ENCODE measurements at places on chromosomes 1 and 21.

- DNase-seq: peak; percentile 33
Measured at GRCh38 chr1:11664336-11665065, 501 bp downstream of the FBXO6 start.

DNA sequence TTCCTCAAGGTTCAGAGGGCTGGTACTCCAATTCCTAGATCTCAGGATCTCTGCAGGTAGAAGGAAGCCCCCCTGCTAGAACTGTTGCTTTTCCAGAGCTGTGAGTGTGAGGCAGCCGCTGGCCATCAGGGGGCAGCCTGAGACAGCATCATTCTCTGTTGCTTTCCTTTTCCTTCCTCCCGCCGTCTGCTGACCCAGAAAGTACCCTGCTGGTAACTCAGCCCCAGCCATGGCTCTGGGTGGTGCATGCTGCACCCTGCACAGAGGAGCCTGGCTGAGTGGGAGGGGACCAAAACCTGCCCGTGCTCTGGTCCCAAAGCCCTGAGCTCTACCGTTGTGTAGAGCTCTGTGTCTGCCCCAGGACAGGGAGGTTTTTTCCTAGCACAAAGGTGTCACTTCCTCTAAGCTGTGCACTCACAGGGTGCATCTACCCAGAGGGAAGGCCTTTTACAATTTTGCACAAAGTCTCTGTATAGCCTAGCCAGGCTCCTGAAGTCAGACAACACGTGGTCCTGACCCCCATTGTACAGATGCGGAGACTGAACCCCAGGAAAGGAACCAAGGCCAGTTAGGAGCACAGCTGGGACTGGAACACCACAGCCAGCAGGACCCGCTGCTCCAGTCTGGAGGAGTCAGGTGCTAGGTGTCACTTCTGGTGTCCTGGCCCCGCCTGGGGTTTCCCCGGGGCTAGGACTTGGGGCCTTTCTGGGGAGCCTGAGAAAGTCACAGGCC lies 5.6 kb upstream of the FAM131C start:
- peak; percentile 78 for DNase-seq

DNA sequence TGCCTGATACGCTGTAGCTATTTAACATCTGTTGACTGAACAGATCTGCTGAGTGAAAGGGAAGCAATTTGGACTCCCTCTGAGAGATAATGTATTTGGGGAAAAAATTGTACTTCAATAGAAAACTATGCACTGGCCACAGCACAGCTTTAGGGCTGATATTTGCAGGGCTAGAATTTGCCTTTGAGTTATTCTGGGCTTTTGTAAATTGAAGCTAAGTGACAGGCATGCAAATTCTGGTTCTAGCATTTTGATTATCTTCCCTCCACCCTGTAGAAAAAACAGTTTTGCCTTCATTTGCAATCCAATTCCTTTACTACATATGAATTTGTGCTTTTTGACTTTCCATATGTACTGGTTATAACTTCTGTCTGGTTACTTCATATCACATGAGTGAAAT lies 7.9 kb downstream of the KYAT3 start:
- DNase-seq: no peak

DNA sequence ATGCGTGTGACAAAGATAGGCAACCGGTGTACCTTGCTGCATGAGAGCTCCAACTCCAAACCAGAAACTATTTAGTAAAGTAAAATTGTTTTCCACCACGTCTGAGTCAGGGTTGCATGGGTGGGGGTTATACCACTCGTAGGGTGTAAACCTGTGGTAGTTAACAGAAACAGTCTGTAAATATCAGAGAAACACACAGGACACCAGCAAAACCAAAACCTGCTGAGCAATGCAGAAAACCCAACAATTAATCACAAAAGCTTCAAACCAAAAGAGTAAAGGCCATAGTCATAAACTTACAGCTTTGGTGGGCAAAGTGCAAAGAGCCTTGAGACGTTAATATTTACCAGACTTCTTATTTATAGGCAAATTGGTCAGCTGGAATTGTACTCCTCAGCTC lies 282.7 kb downstream of the BACH1 start:
- peak; percentile 29 for DNase-seq

GRCh38 chr21:26185021-26185420 lies 14.5 kb upstream of the APP start:
- DNase-seq: no peak

- peak; percentile 8 for DNase-seq
Measured at GRCh38 chr1:26210147-26210870, 19.9 kb downstream of the CATSPER4 start.

GRCh38 chr1:247118946-247119446 lies 14.8 kb upstream of the ZNF669 start:
- DNase-seq: no peak

DNA sequence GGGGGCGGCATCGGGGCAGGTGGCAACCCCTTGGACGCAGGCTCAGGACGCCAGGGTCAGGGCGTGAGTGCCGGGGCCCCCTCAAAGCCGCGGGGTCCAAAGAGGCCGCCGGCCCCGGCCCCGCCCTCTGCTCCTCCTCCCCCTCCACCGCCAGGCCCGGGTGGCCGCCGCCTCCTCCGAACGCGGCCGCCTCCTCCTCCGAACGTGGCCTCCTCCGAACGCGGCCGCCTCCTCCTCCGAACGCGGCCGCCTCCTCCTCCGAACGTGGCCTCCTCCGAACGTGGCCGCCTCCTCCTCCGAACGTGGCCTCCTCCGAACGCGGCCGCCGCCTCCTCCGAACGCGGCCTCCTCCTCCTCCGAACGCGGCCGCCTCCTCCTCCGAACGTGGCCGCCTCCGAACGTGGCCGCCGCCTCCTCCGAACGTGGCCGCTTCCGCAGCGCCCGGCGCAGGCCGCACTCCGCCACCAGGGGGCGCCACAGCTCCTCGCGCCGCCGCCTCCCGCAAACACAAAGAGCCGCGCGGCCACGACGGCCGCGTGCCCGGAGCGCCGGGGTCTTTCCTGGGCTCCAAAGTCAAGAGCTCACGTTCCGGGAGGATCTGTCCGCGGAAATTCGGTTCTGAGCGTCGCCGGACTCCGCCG lies 19.3 kb upstream of the SAMD11 start:
- peak; percentile 84 for DNase-seq

DNA sequence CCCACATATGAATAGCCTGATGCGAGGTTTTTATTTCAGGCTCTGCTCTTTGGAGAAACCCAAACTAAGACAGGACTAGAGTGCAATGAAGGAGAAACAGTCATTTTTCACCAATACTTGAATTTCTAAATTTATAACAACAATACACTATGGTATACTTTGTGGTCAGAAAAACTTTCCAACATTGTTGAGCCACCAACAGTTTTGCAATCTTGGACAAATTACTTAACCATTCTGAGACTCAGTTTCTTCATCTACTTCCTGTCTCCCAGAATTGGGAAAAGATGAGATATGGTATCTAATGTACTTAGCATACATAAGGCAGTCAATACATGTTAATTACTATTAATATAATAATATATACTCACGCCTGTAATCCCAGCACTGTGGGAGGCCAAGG lies 519.8 kb upstream of the PLXNA2 start:
- no peak for DNase-seq

DNA sequence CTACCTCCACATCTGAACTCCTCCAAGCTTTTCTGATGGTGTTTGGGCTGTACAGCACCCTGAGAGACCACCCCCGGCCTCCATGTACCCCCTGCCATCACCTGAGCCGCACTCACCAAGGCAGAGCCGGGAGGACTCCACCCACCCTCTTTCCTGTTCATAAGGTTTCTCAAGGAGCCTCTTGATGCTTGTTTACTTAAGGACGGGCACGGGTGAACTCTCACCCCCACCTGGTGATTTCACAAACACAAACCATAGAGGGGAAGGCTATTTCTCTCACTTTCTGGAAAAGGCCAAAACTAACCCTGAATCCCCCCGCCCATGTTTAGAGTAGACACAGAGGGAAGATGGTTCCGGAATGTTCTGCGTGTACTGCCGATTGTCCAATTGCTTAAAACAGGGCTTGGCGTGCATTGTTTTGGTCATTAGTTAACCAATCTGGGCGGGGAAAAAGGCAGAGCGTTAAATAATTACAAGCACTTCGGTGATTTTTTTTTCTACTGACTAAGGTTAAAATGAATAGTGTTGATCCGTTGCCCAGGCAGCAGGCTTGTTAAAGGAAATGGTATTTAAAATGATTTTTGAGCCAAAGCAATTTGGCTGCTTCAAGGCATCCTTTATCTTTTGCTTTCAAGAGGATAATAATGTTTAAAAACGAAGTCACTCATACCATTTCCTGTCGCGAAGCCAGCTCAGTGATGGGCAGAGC lies 279.8 kb upstream of the VAMP3 start:
- peak; percentile 30 for DNase-seq

DNA sequence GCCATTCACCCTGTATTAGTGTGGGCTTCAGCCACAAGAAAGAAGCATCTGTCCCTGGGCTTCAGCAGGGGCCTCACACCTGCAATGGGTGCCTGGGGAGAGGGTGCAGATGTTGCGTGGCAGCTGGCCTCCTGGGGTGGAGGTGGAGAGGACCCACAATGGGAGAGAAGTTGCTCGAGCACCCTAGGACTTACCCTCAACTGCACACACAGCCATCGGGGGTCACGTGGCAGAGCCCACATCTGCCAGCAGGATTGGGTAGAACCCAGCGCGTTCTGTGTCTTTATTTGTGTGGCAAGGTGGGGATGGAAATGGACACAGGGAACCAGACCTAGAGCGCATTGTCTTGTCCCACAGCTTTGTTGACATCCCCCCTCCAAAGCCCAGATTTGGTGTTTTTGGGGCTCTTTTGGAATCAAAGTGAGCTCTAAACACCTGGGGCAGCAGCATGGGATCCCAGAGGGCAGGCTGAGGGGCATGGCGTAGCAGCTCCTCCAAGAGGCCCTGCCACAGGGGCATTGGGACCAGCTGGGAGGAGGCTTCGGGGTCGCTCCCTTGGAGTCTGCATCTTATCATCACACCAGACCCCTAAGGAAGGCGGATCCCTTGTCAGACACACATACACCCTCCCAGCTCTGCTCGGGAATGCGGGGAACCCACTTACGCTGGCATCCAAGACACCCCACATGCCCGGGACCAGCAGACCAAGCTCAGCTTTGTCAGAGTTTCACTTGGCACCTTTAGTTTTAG lies 5.1 kb downstream of the ABCG1 start:
- no peak for DNase-seq

- peak; percentile 45 for DNase-seq
Measured at GRCh38 chr1:159790237-159790917, 9.6 kb downstream of the DUSP23 start.

DNA sequence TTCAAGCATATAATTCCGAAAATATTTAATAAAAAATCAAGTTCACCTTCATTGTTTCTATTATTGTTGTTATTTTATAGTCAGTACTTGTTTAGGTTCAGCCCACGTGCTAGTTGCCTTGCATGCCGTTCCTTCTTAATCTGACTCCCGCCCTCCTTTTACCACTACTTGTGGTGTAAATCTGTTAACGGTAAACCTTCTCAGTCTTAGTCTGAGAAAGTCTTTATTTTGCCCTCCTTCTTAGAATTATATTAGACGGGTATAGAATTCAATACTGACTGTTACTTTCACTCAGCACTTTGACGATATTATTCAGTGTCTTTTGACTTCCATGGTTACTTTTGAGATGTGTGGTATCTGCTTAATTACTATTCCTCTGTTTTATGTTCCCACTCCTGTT lies 104.8 kb downstream of the RGL1 start:
- DNase-seq: no peak

DNA sequence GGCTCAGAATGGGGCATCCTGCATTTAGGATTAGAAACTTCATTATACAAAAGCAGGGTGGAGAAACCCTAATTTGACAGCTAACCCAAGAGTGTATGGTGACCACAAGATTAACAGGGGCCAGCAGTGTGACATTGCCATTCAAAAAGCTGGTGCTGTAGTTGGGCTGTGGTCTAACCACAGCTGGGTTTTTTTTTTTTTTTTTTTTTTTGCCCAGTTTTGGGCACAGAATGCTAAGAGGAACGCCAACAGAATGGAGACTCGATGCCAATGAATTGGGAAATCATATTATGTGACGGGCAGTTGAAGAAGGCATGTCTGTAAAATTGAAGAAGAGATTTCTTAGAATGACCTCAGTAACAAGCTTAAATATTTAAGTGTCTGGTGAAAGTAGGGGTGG lies 58.4 kb downstream of the NFIA start:
- DNase-seq: no peak

DNA sequence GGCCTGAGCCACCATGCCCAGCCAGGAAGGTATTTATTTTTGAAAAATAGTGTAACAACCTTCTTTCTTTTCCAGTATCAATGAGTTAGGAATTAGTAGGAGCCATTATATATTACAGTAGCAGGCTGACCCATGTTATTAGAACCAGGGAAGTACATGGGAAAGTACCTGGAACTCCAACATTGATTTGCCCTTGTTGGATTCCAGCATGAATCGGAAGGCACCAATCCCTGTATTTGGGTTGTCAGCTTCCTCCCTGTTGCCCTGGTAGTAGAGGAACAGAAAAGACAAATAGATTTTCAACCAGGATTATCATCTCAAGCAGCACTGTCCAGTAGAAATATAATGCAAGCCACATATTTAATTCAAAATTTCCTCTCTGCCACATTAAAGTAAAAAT lies 10.2 kb upstream of the RBM8A start:
- no peak for DNase-seq

DNA sequence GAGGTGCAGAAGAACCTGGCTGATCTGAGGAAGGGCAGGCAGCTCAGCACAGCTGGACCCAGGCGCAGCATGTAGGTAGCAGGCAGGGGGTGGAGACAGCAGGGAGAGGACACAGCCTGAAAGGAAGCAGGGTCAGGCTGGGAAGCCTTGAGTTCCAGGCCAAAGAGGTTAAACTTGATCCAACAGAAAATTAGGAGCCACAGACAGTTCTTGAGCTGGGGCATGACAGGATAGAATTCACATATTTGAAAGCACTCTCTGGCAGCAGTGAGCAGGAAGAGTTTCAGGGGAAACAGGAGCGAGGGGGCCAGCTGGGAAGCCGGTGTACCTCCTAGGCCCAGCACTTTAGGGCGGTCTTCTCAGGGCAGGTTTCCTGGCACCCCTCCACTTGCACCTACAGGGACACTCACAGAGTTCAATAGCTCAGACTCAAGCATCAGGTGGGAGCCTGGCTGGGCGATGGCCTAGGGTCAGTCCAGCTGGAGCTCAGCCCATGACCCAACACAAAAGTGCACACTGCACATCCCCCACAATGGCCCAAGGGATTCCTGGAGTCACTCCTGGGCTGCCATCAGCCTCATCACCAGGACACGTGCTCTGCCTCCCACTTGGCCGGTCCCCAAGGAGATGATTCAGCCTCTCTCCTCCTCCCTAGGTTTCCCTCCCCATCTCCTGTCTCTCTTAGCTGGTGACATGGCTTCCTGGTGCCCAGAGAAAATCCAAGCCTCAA lies 22.7 kb downstream of the MATN1 start:
- peak; percentile 84 for DNase-seq

GRCh38 chr1:12511516-12512468 lies 106.2 kb downstream of the DHRS3 start:
- no peak for DNase-seq

- peak; percentile 75 for DNase-seq
Measured at GRCh38 chr1:174114788-174115448, 44.4 kb upstream of the RABGAP1L start.
